ENCODE measurements at places on chromosomes 4 and X.

- DNase-seq = no peak
Observed at GRCh38 chrX:49949961-49950360, 27.6 kb downstream of the CLCN5 start.

DNA sequence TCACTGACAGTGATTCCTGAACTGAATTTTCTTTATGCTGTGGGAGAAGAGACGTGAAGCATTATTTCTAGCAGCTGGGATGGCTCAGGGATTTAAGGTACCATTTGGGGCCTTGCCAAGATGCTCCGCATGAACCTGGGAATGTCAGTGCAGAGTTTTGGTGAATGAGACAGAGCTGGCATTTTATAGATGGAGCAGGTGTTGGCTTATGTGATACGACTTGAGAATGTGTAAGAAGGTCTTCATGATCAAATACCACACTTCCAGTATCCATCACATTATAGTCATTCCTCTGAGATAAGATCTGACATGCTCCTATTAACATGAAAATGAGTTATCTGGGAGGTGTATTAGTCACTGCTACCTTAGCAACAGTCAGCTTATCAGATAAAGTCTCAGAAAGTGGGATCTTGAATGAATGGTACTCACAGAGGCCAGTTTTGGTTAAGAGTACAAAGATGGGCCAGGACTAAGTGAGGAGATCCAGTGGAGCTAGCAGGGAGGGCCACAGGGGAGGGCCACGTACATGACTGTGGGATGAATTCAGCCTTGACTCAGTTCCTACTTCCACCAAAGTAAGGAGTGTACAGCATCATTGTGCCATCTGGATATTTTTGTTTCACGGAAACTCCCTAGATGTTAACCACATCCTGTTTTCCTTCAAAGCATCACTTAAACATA, 116.7 kb downstream of the SPCS3 start:
- DNase-seq = no peak

GRCh38 chrX:44104699-44105098, 131.5 kb upstream of the NDP start:
- DNase-seq = no peak

- DNase-seq = no peak
Observed at GRCh38 chr4:39936565-39937418, 40.9 kb downstream of the PDS5A start.

DNA sequence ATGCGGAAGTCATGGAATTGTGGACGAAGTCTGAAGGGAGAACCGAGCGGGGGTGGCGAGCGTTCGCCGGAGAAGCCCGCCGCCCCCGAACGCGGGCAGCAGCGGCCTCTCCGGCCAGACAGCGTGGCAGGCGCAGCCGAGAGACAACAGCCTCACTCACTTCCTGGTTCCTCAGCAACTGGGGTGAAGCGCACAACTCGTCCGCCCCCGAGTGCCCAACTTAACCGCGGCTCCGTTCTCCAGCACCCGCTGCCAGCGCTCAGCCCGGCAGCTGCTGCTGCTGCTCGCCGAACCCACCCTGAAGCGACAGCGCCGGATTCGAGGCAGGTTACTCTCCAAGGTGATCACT, 68.0 kb downstream of the NOCT start:
- DNase-seq = peak; percentile 72

- DNase-seq = peak; percentile 15
Observed at GRCh38 chrX:11381464-11381863, 88.3 kb downstream of the AMELX start.

- DNase-seq = no peak
Observed at GRCh38 chrX:57137501-57137900, 304 bp upstream of the SPIN2A start.

GRCh38 chrX:118976599-118977340, 2.4 kb downstream of the LONRF3 start:
- peak; percentile 20 for DNase-seq

DNA sequence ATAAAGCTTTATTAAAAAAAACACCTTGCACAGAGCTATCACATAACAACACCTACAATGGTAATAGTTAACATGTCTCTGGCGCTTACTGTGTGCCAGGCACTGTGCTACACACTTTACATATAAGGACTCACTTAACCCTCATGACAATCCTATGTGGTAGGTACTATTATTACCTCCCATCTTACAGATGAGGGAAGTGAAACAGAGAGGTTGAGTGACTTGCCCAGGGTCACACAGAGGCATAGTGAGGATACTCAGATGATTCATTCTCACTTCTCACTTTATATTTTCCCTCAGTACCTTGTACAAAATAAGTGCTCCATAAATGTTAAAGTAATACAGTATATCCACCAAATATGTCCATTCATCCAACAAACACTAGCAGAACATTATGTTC, 43.4 kb upstream of the IQSEC2 start:
- DNase-seq = no peak

GRCh38 chrX:14013054-14013453, 16.6 kb downstream of the GEMIN8 start:
- DNase-seq = no peak

Measured in CD4-positive, alpha-beta T cell treated with Interleukin-17A for 1 hour (primary cell).